Mammary microvascular endothelial cell (primary cell): ENCODE measurements at places on chromosomes 13 and 19. TPM values are rescaled to one million over a fixed set of nuclear protein-coding genes. Genes with fewer than 3 reads are reported as not detected.

The LRRC4B gene
- 0.05 TPM in 1 of 2 replicates, not detected in the other for total RNA-seq

The IGFL1 gene
- not detected in 2 replicates for total RNA-seq

The VSTM1 gene
- not detected in 2 replicates for total RNA-seq

The TARM1 gene
- not detected in 2 replicates for total RNA-seq

The SOX1 gene
- not detected in 2 replicates for total RNA-seq
